SJCRH30 (cell line): ENCODE measurements at places on chromosomes 13 and 19.

DNA sequence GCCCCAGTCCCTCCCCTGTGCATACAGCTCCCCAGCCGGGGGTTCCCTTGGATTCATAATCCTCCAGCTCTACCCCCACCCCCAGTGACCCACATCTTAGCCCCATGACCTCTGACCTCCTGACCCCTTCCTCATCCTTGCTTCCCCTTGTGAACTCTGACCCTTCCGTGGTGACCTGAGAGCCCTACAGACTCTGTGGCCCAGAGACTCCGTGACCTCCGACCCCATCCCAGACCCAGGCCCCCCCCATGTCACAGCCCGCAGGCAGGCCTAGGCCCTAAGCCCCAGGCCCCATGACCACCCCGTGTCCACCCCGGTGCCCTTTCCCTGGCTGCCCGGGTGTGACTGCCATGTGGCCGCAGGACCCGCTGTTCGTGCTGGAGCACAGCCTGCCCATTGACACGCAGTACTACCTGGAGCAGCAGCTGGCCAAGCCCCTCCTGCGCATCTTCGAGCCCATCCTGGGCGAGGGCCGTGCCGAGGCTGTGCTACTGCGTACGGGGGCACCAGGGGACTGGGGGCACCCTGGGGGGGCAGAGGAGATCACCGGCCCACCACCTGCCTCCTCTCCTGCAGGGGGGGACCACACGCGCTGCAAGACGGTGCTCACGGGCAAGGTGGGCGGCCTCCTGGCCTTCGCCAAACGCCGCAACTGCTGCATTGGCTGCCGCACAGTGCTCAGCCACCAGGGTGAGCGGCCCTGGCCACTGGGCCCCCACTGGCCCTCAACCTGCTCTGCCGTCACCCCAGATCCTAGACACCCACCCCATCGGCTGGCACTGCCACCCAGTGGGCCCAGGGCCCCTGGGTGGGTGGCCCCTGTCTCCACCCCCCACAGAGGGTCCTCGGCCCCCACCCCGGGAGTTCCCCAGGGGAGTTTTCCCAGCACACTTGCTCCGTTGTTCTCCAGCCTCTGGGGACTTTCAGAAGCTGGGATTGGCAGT, 2.4 kb upstream of the SPIB start:
- H3K36me3 ChIP-seq, result peaks cover 11% of the 10 kb centered on the region
- no peak overlapping the region for H3K4me3 ChIP-seq

- no peak for DNase-seq
- H3K4me1 ChIP-seq, result no peaks in the 10 kb centered on the region
- no peak overlapping the region for H3K27ac ChIP-seq
- no peaks in the 10 kb centered on the region for H3K27me3 ChIP-seq
- peaks cover 11% of the 10 kb centered on the region; the same call in 1 of the 2 replicates for H3K36me3 ChIP-seq
Measured at GRCh38 chr19:51098365-51099046, 9.7 kb downstream of the CTU1 start.

DNA sequence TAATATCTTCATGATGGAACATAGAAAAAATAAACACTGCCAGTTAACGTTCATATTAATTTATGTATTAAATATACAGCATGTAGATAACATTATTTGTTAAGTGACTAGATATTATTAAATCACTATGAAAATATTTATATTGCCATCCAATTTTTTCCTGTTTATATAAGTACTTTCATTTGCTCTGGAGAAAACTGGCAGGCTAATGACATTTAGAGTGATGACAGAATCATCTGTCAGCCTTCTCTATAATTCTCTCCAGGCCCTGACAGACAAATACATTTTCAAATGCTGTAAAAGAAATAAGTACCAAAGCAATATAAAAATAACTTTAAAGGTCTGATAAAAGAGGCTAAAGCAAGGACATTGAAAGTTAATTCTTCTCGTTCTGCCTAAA, 2556.7 kb upstream of the PCDH20 start:
- H3K27me3 ChIP-seq, result no peaks in the 10 kb centered on the region
- no peak overlapping the region for H3K27ac ChIP-seq
- DNase-seq, result no peak
- no peak overlapping the region for H3K4me3 ChIP-seq
- H3K4me1 ChIP-seq, result no peaks in the 10 kb centered on the region

- H3K27me3 ChIP-seq, result no peaks in the 10 kb centered on the region
- H3K27ac ChIP-seq, result no peak overlapping the region
- DNase-seq, result no peak
- H3K4me3 ChIP-seq, result no peak overlapping the region
- H3K4me1 ChIP-seq, result no peaks in the 10 kb centered on the region
Measured at GRCh38 chr13:39516096-39516495, 86.9 kb downstream of the LHFPL6 start.

GRCh38 chr19:47406711-47407416, 12.5 kb downstream of the MEIS3 start:
- DNase-seq, result peak; percentile 59
- H3K36me3 ChIP-seq, result no peaks in the 10 kb centered on the region
- H3K27me3 ChIP-seq, result no peaks in the 10 kb centered on the region
- H3K27ac ChIP-seq, result no peak overlapping the region
- H3K4me3 ChIP-seq, result no peak overlapping the region

GRCh38 chr19:48991873-48992580, 1.1 kb downstream of the GYS1 start:
- peak overlapping the region; percentile 54 for H3K27ac ChIP-seq
- peak overlapping the region; percentile 63 for H3K4me3 ChIP-seq
- DNase-seq, result peak; percentile 79
- peaks cover 12% of the 10 kb centered on the region for H3K4me1 ChIP-seq

- H3K27ac ChIP-seq, result no peak overlapping the region
- DNase-seq, result no peak
- no peak overlapping the region for H3K4me3 ChIP-seq
- no peaks in the 10 kb centered on the region for H3K4me1 ChIP-seq
- peaks cover 34% of the 10 kb centered on the region for H3K36me3 ChIP-seq
- H3K27me3 ChIP-seq, result no peaks in the 10 kb centered on the region
Measured at GRCh38 chr13:95710313-95710712, 33.4 kb downstream of the DNAJC3 start.

- H3K27me3 ChIP-seq, result no peaks in the 10 kb centered on the region
- H3K27ac ChIP-seq, result no peak overlapping the region
- H3K4me1 ChIP-seq, result no peaks in the 10 kb centered on the region
- no peak overlapping the region for H3K4me3 ChIP-seq
Measured at GRCh38 chr19:11705474-11705873, 33.3 kb downstream of the ZNF823 start.

DNA sequence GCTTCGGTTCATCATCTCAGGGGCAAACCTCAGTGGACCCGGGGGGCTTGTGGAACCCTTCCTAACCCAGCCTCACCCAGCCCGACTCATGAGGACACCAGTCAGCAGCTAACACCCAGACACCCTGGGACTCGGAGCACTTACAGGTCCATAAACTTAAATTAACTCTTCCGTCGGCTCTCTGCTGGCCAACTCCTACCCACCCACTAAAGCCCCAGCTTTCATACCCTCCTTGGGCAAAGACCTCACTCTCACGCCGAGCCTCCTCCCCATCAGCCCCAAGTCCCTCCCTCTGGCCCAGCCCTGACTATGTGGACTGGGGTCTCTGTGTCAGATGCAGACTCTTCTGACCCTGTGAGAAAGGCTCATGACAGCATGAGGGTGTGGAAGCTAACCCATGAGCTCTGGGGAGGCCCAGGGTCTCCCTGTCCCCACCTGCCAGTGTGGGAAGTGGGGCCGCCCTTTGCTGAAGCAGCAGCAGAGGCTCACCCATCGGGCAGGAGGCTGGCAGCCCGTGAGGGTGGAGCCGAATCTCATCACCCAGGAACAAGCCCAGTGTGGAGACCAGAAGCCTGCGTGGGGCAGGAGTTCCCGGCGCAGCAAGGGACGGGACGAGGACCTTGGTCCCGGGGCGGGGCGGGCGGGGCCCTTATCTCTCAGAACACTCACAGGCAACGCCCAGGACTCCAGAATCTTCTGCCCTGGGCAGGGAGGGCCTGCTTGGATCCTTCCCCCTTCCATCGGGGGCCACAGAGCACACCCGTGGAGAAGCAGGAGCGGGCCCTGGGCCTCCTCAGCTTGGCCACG, 19.8 kb downstream of the TCF3 start:
- no peak for DNase-seq
- no peaks in the 10 kb centered on the region for H3K27me3 ChIP-seq
- no peak overlapping the region for H3K27ac ChIP-seq
- no peaks in the 10 kb centered on the region for H3K4me1 ChIP-seq
- no peak overlapping the region for H3K4me3 ChIP-seq

- no peak overlapping the region for H3K4me3 ChIP-seq
- no peaks in the 10 kb centered on the region for H3K27me3 ChIP-seq
- peaks cover 11% of the 10 kb centered on the region for H3K4me1 ChIP-seq
- DNase-seq, result no peak
- no peak overlapping the region for H3K27ac ChIP-seq
Measured at GRCh38 chr13:25625414-25625813, 253.6 kb downstream of the ATP8A2 start.

DNA sequence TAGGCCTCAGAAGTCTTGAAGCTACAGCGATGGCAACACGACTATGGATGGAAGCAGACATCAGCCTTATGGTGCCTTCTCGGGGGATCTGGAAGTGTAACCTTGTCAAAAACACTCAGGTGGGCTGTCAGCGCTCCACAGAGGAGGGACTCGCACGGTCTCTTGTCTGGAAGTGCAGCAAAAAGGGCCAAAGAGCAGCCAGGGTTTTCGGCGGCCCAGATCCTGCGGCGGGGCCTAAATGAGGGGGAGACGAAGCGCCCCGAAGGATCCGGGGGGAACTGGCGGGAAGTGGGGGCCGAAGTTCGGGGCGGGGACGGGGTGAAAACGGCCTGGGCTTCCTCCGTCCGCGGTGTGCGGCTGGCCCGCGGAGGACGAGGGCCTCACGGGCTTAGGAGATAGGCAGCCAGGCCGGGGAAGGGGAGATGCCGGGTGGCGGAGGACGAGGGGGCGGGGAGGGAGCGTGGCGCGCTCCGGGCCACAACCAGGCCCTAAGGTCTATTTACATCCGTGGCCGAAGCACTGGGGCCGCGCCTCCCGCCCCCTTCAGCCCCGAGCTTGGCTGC, 637 bp downstream of the RANBP3 start:
- no peaks in the 10 kb centered on the region for H3K27me3 ChIP-seq
- H3K36me3 ChIP-seq, result no peaks in the 10 kb centered on the region; the same call in 1 of the 2 replicates
- DNase-seq, result no peak
- H3K27ac ChIP-seq, result peak overlapping the region; percentile 64

- H3K36me3 ChIP-seq, result no peaks in the 10 kb centered on the region
- H3K4me3 ChIP-seq, result no peak overlapping the region
- no peak overlapping the region for H3K27ac ChIP-seq
- no peaks in the 10 kb centered on the region for H3K4me1 ChIP-seq
Measured at GRCh38 chr19:41821003-41821735, 23.3 kb downstream of the LYPD4 start.

DNA sequence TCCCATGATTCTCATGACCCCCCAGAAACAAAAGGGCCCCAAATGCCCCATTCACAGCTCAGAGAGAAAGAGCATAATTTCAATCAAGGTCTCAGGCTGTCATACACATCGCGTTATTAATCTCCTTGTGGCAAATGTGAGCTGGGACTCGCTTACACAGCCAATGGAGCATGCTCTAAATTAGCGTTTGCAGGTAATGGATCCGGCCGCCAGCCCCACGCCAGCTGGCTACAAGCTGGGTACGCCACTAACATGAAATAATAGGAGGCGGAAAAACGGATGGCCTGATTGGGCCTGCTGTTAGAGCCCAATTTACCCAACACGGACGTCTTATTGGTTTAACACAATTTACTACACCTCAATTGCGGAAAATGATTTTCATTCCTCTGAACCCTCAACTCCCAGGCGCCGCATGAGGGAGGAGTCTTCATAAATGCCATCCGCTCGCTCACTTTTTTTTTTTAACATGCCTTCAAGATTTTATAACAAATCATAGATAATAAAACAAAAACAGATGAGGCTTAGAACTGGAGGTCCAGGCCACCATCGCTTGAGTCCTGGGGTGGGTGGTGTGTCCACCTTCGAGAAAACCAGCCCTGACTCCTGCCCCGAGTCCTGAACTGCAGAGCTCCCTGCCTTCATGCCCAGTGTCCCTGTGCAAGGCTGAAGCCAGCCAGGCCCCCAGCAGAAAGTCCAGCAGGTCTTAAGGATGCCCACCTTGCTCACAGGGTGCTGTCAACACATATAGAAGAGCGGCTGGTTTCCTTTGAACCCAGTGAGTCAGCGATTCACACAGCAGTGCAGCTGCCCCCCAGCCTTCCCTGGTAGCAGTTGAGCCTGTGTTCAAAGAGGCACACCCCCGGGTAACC, 62.1 kb downstream of the PEPD start:
- H3K4me3 ChIP-seq, result no peak overlapping the region
- 0 out of 2 replicates have a peak, but pooled peaks cover 4% of the 10 kb centered on the region for H3K36me3 ChIP-seq
- DNase-seq, result peak; percentile 1
- no peaks in the 10 kb centered on the region for H3K27me3 ChIP-seq

GRCh38 chr19:29630655-29631054, 24.6 kb downstream of the POP4 start:
- H3K4me3 ChIP-seq, result no peak overlapping the region
- no peaks in the 10 kb centered on the region for H3K4me1 ChIP-seq
- no peak overlapping the region for H3K27ac ChIP-seq
- 0 out of 2 replicates have a peak, but pooled peaks cover 2% of the 10 kb centered on the region for H3K27me3 ChIP-seq
- DNase-seq, result peak; percentile 28
- no peaks in the 10 kb centered on the region for H3K36me3 ChIP-seq

DNA sequence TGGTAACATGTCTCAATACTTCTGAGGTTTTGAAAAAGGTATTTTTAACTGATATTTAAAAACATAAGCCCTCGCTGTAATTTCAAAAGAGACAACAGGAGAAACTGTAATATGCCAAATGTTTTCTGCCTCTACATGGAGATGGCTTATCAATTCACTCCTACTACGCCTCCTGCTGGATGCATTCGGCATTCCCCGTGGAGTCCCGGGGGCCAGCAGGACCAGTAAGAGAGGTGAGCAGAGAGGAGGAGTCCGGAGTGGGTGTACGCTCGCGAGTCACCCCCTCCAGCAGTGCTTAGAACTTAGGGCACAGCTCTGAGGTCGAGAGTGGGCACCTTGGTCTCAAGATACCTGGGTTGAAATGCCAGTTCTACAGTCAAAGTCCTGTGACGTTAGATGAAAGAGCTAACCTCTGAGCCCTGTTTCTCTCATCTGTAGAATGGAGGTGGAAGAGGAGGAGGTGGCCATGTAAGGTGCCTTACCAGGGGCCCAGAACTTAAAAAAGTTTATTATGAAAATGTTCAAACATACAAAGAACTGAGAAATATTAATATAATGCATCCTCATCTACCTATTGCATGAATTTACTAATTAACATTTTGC, 110.2 kb downstream of the STK24 start:
- peak; percentile 53 for DNase-seq
- H3K36me3 ChIP-seq, result peaks cover 19% of the 10 kb centered on the region
- H3K4me3 ChIP-seq, result no peak overlapping the region
- peaks cover 13% of the 10 kb centered on the region for H3K4me1 ChIP-seq
- no peak overlapping the region for H3K27ac ChIP-seq
- no peaks in the 10 kb centered on the region for H3K27me3 ChIP-seq
